RWPE1 (cell line): ENCODE measurements at places on chromosomes 6 and 20.

DNA sequence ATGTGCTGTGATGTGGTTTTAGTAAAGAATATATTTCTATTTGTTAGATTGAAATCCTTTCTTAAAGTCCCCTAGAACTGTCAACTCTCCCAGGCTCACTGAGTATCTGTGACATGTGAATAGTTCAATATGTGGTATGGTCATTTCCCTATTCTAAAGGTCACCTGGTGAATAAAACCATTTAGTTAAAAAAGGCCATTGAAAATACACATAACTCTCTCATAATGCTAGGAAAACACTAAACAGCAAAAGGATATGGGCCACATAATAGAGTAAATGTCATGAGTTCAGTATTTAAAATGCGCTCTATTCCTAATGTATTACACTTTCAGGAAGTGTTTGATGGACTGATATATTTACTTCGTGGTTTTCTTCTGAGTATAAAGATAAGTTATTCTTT, 420.9 kb upstream of the JAG1 start:
- DNase-seq: no peak

GRCh38 chr20:19451231-19451922, 238.9 kb downstream of the SLC24A3 start:
- DNase-seq: no peak

- no peak for DNase-seq
Observed at GRCh38 chr20:38569747-38570525, 11.1 kb upstream of the ADIG start.

- no peak for DNase-seq
Observed at GRCh38 chr6:965343-965742, 272.4 kb upstream of the EXOC2 start.

DNA sequence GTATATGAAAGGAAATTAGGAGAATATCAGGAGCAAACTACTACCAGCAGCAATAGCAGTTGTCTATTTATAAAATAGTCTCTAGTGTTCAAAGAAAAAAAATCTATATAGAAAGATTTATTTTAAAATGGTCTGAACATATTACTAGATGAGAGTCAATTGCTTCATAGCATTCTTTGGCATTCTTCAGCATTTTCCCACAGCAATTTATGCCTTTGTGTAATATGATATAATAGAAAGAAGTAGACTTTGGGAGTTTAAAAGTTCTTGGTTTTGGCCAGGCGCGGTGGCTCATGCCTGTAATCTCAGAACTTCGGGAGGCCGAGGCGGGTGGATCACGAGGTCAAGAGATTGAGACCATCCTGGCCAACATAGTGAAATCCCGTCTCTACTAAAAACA, 157.0 kb upstream of the PLN start:
- DNase-seq: no peak

- no peak for DNase-seq
Observed at GRCh38 chr6:42322676-42323075, 105.0 kb upstream of the MRPS10 start.

DNA sequence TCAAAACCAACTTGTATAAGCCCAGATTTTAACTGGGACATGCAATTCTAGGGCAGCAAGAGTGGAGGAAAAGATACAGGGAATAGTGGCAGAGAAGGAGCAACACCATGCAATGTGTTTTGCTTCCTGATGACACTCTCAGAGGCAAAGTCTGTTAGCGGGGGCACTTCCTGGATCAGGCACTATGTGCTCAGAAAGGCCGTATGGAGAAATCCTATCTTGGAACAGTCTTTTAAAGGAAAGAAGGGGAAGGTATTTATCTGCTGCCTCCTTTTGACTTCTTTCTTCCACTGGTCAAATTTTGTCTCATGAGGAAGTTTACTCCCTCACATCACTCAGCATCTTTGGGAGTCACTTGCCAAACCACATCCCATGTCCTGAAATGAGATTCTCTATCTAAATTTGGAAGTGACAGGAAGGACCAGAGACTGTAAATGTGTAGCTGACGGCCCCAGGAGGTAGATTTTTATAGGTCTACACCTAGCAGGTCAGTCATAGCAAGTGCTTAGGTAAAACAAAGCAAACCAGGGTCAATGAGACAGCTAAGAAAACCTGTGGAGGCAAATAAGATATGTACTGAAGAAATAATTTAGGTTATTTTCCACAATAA, 91.7 kb upstream of the ELOVL5 start:
- no peak for DNase-seq

DNA sequence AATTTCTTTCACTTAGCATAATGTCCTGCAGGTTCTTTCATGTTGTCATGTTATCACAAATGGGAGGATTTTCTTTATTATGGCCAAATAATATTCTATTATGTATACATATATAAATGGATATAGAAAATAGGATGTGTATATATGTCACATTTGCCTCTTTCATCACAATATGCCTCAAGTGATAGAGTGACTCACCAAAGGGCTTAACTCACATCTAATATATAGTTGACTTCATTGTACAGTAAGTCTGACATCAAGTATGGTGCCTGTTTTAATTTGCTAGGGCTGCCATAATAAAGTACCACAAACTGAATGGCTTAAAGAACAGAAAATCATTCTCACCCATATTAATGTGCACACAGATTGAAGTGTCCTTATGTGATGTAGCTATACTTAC, 436.1 kb upstream of the FLRT3 start:
- DNase-seq: no peak

- DNase-seq: peak; percentile 87
Observed at GRCh38 chr20:59598625-59599310, 5.6 kb upstream of the PHACTR3 start.

GRCh38 chr6:53048431-53049195, 16.6 kb upstream of the FBXO9 start:
- peak; percentile 55 for DNase-seq

DNA sequence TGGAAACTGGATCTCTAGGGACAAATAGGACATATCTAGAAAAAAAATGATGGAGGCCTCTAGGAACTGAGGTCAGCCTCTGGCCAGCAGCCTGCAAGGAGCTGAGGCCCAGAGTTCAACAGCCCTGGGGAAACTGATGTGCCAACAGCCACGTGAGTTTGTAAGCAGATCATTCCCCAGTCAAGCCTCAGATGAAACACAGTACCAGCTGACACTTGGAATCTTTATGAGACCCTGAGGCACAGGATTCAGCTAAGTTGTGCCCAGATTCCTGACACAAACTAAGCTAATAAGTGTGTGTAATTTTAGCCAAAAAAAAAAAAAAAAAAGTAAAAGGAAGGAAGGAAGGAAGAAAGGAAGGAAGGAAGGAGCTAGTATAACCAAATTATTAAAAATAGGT, 1059.8 kb upstream of the MAP3K7 start:
- no peak for DNase-seq

DNA sequence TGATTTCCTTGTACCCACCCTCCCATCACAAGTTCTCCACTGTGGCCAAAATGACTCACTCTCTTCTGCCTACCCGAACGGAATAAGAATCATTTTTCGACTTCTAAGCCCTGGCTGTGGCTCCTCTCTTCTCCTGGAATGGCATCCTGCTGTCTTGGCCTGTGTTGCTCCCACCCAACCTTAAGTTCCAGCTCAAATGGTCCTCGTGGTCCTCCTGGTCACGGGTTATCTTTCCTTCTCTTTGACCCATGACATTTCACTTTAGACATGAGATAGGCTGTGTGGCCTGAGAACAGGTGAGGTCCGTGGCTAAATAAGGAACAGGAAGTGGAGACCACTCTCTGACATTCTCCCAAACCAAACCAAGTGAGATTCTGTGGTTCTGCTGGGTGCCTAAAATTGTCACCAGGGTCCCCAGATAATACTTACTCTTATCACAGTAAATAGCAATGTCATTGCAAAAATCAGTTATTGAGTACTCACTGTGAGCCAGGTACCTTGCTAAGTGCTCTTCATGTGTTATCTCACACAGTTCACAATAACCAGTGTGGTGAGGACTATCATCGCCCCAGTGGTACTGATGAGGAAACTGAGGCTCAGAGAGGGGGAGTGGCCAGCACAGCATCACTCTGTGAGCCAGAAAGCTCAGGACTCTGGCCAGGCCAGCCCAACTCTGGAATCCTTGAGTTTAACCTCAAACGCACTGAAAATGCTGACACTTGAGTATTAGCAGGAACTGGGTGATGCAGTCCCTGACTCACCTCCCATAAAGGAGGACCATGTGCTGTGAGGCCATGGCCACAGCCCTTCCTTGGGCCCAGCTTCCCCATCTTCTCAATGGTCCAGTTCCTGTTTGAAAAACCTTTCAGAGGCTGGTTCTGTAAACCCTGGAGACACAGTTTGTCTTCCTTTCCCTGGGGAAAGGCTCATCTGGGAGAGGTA, 74.8 kb upstream of the SIRPA start:
- no peak for DNase-seq

DNA sequence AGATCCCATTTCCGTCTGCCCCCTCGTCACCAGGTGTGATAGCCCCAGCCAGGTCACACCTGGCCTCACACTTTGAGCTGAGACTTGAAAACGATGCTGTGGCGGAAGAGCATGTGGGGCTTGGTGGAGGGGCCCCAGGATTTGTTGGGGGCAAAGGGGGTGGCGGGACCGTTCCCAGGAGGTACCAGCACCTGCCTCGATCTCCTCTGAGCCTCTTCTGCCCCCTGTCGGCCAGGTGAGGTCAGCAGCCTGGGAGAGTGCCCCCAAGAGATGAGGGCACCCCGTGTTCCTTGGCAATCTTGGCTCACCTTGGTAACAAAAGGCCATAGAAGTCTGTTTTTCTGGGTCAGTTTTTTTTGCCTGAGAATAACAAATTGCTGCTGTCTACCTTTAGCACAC, 25.4 kb downstream of the SPATA2 start:
- peak; percentile 59 for DNase-seq

DNA sequence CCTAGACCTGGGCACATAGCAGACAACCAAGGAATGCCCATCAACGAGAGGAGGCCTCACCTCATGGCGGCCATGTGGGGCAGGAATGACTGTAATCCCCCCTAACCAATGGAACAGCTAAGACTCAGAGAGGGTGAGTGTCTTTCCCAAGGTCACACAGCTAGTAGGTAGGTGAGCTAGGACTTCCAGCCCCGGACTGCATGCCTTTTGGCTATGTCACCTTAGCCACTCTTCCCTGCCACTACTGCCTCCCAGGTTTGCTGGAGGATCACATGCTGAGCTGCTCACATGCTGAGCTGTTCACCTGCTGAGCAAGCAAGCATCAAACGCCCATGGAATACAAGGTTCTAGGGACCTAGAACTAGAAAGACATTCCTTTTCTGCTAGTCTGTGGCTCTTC, 188.5 kb upstream of the PMEPA1 start:
- DNase-seq: no peak

DNA sequence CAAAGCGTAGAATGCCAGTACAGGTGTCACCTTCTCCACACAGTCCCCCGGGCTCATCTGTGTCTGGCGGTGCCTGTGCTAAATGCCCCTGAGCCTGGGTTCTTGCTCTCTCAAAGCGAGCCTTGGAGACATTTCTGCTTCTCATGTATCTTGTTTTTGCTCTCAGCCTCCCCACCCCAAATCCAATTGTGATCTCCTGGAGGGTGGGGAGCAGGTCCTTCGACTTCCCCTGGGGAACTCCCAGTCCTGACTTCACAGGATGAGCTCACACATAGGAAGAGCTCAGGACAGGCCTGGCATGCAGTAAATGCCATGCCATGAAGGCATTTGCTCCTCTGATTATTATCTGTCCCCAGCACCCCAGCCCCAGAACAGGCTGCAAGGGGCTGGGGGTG, 58.1 kb downstream of the NOL4L start:
- no peak for DNase-seq

DNA sequence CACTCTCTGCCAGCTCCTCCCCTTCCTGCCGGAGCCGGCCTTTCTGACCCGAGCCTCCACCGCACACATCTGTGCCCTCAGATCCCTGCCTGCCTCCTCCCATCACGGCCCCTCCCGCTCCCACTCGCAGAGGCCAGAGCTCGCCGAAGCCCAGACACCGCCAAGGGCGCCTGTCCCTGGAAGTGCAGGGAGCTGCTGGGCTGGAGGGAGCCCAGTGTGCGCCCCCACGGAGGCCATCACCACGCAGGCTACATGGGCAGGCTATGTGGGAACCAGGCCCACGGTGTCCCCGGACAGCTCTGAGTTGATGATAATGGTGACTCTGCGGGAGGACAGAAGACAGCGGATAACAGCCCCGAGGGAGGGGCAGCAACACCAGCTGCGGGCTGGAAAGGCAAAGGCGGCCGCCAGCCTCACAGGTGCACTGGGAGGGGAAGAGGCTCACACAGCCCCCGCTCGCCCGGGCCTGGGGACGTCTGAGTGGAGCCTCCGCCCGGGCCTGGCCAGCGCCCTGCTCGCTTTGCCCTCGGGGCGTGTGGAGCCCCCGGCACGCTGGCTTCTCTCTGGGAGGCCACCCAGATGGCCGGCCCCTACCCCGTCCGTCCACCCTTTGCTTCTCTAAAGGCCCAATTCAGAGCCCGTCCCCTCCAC, 154.9 kb downstream of the DLL1 start:
- DNase-seq: no peak

DNA sequence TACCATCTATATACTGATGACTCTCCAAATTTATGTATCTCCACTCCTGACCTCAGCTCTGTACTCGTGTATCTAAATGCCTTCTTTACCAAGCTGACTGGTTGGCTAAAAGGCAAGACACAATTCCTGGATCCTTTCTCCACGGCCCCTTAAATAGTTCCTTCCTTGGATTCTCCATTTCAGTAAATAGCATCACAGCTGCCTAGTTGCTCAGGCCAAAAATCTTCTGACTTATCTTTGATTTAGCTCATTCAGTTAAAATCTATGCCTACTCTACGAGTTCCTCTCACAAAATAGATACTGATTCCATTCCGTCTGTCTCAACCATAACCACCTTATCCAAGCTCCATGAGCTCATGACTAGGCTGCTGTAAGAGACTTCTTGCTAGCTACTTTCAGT, 49.5 kb upstream of the LY86 start:
- DNase-seq: no peak

GRCh38 chr6:111171577-111172400, 84.5 kb downstream of the SLC16A10 start:
- no peak for DNase-seq

DNA sequence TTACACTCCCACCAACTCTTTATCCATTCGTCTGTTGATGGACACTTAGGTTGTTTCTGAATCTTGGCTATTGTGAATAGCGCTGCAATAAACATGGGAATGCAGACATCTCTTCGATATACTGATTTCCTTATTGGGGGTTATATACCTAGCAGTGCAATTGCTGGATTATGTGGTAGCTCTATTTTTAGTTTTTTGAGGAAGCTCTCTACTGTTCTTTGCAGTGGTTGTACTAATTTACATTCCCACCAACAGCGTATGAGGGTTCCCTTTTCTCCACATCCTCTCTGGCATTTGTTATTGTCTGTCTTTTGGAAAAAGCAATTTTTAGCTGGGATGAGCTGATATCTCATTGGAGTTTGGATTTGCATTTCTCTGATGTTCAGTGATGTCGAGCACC, 4.6 kb upstream of the PFDN4 start:
- DNase-seq: no peak
